ENCODE measurements at places on chromosomes 16 and 17. TPM values are rescaled to one million over a fixed set of nuclear protein-coding genes. Genes with fewer than 3 reads are reported as not detected.

TBC1D28 gene
- not detected for polyA plus RNA-seq

KRTAP1-5 gene
- not detected for polyA plus RNA-seq

RAB11FIP3 gene
- 68.8 TPM for polyA plus RNA-seq

CIBAR2 gene
- not detected for polyA plus RNA-seq

HIGD1B gene
- polyA plus RNA-seq, result not detected

TSNAXIP1 gene
- 7.3 TPM for polyA plus RNA-seq

DCTPP1 gene
- polyA plus RNA-seq, result 16.6 TPM

LITAFD gene
- polyA plus RNA-seq, result not detected

AANAT gene
- polyA plus RNA-seq, result not detected

SPN gene
- 0.88 TPM for polyA plus RNA-seq

PEX12 gene
- 1.6 TPM for polyA plus RNA-seq

KRTAP2-4 gene
- polyA plus RNA-seq, result not detected

OR1E1 gene
- polyA plus RNA-seq, result not detected

HOXB2 gene
- polyA plus RNA-seq, result 61.0 TPM

MYH2 gene
- not detected for polyA plus RNA-seq

USP32 gene
- polyA plus RNA-seq, result 10.9 TPM

ADAD2 gene
- polyA plus RNA-seq, result not detected

CCDC40 gene
- polyA plus RNA-seq, result 2.6 TPM

RFNG gene
- polyA plus RNA-seq, result 28.3 TPM

PLA2G15 gene
- polyA plus RNA-seq, result 7.2 TPM

MT1M gene
- 72.2 TPM for polyA plus RNA-seq

MYH13 gene
- not detected for polyA plus RNA-seq

ATP1B2 gene
- 1.9 TPM for polyA plus RNA-seq

GPR139 gene
- not detected for polyA plus RNA-seq

CSF3 gene
- polyA plus RNA-seq, result not detected

CDH13 gene
- polyA plus RNA-seq, result 58.9 TPM

TBX4 gene
- not detected for polyA plus RNA-seq

NPIPA7 gene
- polyA plus RNA-seq, result 13.9 TPM

C16orf87 gene
- polyA plus RNA-seq, result 5.6 TPM

CSH1 gene
- polyA plus RNA-seq, result not detected

RNF222 gene
- not detected for polyA plus RNA-seq

KRTAP3-2 gene
- not detected for polyA plus RNA-seq

ACE gene
- 0.72 TPM for polyA plus RNA-seq

MYH1 gene
- not detected for polyA plus RNA-seq

CHST5 gene
- polyA plus RNA-seq, result 0.97 TPM
